HFFc6 (cell line): ENCODE measurements at places on chromosomes 16 and 17. TPM values are rescaled to one million over a fixed set of nuclear protein-coding genes. Genes with fewer than 3 reads are reported as not detected.

DNA sequence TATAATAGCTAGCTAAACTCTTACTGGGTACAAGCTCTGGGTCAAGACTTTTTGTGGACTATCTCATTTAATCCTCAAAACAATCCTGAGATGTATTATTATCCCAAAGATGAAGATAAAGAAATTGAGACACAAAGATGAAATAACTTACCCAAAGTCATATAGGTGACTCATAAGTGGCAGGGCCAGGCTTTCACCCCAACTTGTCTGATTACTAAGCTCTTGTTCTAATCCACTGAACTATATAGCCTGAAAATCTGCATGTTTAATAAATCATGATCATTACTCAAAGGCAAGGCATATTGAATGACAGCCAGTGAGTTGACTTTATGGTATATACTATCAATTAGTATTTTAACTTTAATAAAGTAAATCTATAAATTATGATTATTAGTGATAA lies 77.4 kb downstream of the SKAP1 start:
- no peaks in the 10 kb centered on the region for H3K4me1 ChIP-seq
- DNase-seq = no peak
- no peaks in the 10 kb centered on the region for H3K36me3 ChIP-seq

The LDHD gene
- total RNA-seq = 0.58 to 1.9 TPM (median 1.1 TPM) in 3 replicates

DNA sequence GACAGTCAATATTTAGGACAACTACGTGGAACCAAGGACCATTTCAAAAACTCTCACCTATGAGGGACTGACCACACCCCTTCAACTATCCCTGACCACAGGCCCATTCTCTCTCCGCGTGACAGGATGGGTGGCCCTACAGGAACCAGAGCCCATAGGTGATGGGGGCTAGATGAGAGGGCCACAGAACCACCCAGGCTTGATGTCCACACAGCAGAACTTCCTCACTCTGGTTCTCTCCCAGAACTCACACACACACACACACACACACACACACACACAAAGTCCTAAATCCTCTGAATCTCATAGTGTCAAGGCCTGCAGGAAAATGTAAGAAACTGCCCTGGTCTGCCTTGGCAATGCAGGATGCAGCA lies 1.5 kb downstream of the ZNF319 start:
- no peak for DNase-seq
- H3K36me3 ChIP-seq = no peaks in the 10 kb centered on the region; the same call in 1 of the 2 replicates
- H3K27ac ChIP-seq = peak overlapping the region; percentile 27

The PAQR4 gene
- total RNA-seq = 6.9 to 16.5 TPM (median 13.4 TPM) in 3 replicates

The ASB16 gene
- 0.18 TPM in 2 of 3 replicates, not detected in the other for total RNA-seq

DNA sequence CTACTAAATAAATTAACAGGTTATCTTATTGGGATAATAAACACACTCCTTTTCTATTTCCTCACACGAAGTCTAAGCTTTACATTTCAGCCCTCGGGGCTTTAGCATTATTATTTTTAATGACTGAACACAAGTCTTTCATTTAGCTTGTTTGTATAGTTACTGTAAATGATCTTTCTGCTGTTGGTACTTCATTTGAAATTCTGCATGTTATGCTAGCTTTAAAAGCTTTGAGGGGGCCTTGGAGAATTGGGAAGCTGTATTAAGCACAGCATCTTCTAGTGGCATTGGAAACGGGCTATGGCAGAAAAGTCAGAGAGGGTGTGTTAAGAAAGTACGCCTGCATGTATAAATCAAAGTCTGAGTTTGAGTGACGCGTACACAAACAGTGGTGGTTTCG lies 243.7 kb downstream of the FTO start:
- H3K36me3 ChIP-seq = no peaks in the 10 kb centered on the region
- H3K4me1 ChIP-seq = peaks cover 21% of the 10 kb centered on the region
- no peak for DNase-seq
- H3K27ac ChIP-seq = no peak overlapping the region

DNA sequence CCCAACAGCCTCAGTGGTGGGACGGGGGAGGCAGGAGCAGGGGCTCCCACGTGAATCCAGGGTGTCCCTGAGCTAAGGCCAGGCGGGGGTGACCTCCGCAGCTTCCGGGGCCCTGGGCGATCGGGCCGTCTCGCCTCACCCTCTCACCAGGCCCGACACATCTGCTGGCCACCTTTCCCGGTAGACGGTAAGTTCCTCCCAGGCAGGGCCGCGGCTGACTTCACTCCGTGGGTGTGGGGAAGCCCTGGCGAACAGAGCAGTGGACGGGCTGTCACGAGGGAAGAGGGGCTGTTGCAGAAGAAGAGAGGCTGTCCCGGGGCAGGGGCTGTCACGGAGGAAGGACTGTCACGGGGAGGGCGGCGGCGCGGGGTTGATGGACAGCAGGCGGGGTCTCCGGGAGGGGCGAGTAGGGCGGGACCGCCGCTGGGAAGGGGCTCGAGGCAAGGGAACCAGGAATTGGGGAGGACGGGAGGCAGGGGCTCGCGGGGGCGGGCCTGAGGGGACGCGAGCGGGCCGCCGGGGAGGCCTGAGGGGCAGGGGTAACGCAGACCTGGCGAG lies 498 bp downstream of the PKMYT1 start:
- no peak for DNase-seq
- H3K27me3 ChIP-seq = peaks cover 3% of the 10 kb centered on the region; the same call in 1 of the 2 replicates
- H3K27ac ChIP-seq = peak overlapping the region; percentile 66
- no peaks in the 10 kb centered on the region for H3K36me3 ChIP-seq
- H3K4me3 ChIP-seq = peak overlapping the region; percentile 88

GRCh38 chr17:38798614-38799500 lies 499 bp downstream of the PIP4K2B start:
- DNase-seq = peak; percentile 18
- peak overlapping the region; percentile 92 for H3K27ac ChIP-seq
- H3K36me3 ChIP-seq = peaks cover 51% of the 10 kb centered on the region
- peaks cover 3% of the 10 kb centered on the region; the same call in 1 of the 2 replicates for H3K27me3 ChIP-seq
- H3K4me3 ChIP-seq = peak overlapping the region; percentile 96

GRCh38 chr17:66255112-66255511 lies 25.9 kb upstream of the APOH start:
- no peak overlapping the region for H3K4me3 ChIP-seq
- no peaks in the 10 kb centered on the region for H3K36me3 ChIP-seq
- no peak overlapping the region for H3K27ac ChIP-seq

The SLC6A2 gene
- total RNA-seq = not detected in 3 replicates

The ATP1B2 gene
- not detected in 3 replicates for total RNA-seq

GRCh38 chr16:84029297-84030047 lies 13.1 kb downstream of the SLC38A8 start:
- no peak for DNase-seq
- H3K4me3 ChIP-seq = no peak overlapping the region
- no peaks in the 10 kb centered on the region for H3K36me3 ChIP-seq
- H3K27me3 ChIP-seq = peaks cover 24% of the 10 kb centered on the region
- H3K27ac ChIP-seq = no peak overlapping the region

The DEXI gene
- total RNA-seq = 49.2 to 54.0 TPM (median 50.4 TPM) in 3 replicates
